ENCODE measurements at places on chromosomes 2 and 18.

DNA sequence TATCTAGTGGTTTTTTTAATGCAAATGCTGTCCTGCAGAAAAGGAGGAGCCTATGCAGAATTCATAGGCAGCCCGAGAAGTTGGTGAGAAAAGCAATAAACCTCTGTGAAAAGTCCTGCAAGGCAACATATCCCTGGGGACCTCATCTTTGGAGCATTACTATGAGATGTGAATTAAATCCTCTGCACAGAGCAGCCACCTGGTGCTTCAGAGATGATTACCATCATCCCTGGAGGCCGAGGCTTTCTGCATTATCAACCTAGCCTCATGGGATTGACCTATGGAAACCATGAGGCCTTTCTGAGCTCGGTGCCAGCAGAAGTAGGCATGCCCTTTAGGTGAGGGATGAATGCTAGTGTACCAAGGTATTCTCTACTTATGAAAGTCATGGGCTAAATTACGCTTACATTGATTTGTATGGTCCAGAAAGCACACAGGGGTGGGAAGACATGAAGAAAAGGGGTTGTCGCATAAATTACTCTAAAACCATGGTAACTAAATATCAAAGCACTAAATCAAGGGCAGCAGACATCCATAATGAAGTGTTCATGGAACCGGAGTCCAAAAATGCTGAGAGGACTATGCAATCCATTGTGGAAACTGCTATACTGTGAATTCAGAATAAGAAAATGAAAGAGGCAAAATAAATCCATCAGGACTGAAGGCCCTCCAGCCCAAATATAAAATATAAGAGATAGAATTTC lies 623.5 kb upstream of the DDX18 start:
- no peak for DNase-seq

DNA sequence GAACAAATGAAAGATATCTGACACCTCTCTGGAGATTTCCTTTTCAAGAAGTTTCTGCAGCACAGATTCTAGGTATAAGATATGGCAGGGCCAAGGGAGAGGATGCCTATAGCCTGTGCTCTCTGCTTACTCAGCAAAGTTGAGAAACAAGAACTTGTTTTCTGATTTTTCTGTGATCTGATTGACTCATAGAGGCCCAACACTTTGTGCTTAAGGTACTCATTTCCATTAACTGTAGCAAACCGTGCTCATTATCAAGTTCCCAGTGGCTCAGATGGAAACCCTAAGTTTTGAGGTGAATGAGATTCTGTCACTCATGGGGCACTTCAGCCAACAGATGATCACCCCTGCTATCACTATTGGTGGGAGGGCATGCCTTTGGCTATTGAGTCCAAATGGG lies 124.3 kb downstream of the SP100 start:
- DNase-seq: no peak

DNA sequence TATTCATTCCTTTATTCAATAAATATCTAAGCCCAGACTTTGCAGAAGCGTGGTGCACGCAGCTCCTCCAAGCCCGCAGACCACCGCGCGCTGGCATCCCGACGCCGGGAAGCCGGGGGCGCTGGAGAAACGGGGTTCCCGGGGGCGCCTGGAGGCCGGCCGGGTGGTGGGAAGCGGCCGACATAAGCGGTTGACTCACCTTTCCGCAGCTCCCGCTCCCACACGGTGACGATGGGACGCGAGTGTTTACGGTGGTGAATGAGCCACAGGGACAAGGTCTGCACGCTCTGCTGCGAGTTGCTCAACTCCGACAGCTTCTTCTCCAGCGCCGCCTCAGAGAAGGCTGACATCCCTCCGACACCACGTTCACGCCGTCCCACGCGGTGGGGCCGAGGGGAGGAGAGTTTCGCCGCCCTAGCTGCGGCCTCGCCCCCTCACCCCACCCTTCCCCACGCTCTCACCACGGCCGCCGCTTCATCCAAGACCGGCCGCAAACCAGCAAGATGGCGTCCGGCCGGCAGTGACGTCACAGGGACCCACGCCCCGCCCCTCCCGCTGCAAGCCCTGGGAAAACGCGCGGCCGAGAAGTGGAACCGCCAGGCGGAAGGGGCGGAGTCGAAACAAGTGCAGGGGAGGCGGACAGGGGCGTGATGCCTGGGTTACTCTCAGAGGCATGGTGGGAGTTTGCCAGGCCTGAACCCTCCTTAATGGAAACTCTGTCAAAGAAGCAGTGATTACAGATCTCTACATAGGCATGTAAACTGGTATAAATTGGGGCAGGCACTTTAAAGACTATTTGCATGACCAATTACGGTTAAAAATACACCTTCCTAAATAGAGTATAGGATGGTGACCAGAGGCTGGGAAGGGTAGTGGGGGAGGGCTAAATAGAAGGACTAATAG lies at the start of gene RPRD1A:
RPRD1A (minus strand) TSS at position 505 of the 903 bp plus-strand sequence; CDS start at position 350, 155 bp downstream.
- peak; percentile 96 for DNase-seq

GRCh38 chr2:12317814-12318426 lies 398.8 kb upstream of the TRIB2 start:
- DNase-seq: no peak

DNA sequence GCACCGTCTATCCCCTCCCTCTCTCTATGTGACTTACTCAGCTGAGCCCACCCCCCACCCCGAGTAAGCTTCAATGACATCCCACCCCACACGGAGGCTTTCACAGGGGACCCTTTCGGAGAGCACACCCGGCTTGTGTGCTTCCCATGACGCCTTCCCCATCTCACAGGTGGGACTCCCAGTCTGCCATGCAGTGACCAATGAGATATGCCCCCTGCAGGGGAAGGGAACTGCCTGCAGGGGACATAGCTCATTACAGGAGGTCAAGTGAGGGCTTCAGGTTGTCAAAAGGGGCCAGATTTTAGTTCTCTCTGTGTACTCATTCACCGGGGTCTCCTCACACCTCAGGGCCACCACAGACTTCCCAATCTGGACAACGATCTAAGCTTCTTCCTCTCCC lies 112.6 kb downstream of the GAREM1 start:
- no peak for DNase-seq

DNA sequence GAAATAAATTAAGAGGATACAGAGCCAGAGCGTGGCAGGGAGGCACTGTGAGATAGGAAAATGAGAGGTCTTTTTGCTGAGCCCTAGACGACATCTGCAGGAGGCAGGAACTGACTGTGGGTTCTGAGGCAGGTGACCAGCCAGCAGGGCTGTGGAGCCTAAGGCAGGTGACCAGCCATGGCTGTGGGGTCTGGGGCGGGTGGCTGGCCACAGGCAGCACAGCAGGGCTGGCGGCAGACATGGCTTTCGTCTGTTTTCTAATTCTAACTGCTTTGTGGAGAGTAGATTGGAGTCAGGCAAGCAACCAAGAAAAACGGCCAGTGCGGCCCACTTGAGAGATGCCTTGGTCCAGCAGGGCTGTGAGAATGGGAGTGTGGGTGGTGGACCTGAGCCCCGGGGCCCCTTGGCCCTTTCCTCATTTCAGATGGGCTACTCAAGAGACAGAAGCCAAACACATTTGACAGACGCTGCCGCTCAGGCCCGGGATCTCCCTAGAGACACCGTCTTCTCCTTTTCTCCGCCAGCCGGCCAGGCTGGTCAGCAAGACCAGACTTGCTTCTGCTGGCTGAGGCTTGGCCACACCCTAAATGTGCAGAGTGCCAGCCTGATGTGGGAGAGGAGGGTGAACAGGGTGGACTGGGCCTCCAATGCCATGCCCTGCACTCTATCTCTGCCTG lies 19.7 kb upstream of the GNAL start:
- DNase-seq: no peak

DNA sequence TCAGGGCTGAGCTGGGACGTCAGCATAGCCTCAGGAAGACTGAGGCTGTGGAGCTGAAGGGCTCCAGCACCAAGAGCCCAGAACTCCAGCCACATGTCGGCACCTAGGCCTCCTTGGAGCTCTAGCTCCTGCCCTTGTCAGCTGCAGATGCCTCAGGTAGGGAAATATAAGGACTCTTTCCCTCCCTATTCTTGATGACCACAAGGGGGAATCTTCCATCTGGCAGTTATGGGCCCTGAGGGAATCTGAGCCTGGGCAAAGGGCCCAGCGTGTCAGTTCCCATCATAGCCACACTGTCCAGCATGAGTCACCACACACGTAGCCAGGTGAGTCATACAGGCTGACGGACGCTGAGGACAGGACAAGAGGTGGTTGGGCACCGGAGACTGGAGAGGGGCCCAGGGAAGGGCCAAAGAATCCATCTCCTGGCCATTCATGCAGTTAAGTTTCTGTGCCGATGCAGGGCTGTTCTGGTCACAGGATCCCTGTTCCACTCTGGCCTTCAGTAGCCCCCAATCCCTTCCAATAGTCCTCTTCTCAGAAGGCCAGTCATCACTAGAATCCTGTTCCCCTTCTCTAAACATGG lies 1.8 kb downstream of the MPV17 start:
- DNase-seq: no peak

DNA sequence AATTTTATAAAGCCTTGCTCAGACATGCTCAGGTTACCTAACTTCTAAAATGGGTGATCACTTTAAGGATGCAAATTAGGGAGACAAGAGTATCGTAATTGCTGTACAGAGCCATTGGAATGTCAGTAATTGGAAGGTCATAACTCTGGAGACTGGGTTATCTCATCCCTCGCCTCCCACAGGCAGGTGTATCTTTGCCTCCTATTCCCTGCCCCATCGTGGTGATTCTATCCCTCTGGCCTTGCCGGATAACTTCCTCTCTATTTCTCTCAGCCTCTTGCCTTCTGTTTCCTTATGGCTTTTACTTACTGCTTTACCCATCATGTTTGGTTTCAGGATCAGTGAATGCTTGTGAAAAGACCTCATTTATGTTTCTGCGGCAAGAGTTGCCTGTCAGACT lies 2.5 kb downstream of the PDK1 start:
- no peak for DNase-seq

- no peak for DNase-seq
These were observed 82.1 kb downstream of the EIF2AK3 start for GRCh38 chr2:88545118-88545517.

- DNase-seq: no peak
These were observed 207.6 kb downstream of the AGAP1 start for GRCh38 chr2:235701206-235701981.

GRCh38 chr18:58117786-58118403 lies 73.9 kb downstream of the NEDD4L start:
- no peak for DNase-seq

- DNase-seq: no peak
These were observed at the start of gene FHL2 for GRCh38 chr2:105398336-105399206. Gene FHL2, minus strand, starts transcription at chr2:105399051. Its CDS starts 12,535 bp downstream, at chr2:105386516.

GRCh38 chr2:235406430-235406829 lies 87.4 kb upstream of the AGAP1 start:
- no peak for DNase-seq

DNA sequence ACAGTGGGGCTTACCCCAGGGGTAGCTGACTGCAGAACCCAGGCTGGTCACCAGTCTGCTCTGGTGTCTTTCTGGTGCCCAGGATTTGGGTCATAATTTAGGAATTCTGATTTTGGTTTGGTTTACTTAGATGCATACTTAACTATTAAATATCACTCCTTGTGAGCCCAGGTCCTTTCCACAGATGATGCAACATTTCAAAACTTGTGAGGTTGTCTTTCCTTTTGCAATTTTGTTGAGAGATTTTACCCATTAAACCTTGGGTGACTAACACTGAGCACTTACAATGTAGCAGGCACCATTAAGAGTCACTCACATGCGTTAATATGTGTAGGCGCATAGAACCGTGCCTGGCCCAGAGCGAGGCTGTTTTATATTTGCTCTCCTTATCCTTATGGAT lies 61.8 kb upstream of the RPL31 start:
- DNase-seq: no peak

DNA sequence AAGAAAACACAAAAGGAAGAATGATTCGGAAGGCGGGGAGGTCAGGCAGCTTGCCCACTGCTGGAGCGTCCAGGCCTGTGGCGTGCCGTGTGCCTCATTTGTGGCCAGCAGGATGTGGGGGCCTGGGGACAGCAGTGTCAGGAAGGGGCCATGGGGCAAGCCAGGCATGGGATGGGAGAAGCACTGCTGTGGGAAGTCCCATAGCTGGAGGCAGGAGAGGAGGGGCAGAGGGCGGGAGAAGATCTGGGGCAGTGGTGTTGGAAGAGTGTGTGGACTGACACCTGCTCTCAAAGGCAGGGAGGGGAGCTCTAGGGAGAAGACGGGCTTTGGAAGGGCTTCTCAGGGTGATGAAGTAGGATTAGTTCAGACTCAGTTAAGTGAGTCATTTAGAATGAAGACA lies 133.7 kb downstream of the ACOXL start:
- DNase-seq: no peak

DNA sequence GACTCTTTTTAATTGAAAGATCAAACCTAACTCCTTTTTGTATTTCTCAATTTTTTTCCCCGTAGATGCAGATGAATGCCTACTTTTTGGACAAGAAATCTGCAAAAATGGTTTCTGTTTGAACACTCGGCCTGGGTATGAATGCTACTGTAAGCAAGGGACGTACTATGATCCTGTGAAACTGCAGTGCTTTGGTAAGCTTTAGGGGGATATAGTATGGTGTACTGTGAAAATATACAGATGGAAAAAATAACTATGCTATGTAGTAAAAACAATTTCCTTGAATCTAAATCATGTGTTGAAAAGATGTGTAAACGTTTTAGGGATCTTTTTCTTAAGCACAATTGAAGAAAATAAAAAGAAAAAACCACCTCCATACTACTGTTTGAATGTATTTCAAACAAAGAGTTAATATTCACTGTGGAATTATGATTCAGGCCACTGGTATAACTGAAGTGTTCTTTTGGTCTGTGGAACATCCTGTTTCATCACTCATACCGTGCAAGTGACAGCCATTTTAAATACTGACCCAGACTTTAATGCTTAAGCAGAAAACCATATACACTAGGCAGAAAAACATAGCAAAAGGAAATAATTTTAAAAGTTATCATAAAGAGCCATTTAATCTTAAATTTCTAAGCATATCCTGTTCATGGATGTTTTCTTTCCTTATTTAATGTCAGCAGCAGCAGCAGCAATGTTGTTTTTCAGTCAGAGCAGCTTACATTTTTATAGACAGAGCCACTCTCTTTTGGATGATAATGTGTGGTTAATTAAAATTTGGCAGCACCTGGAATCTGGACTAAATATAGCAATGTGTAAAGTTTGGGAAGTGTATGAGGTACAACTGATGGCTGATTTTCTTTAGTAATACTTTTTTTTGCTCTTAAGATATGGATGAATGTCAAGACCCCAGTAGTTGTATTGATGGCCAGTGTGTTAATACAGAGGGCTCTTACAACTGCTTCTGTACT lies 112.8 kb upstream of the RASGRP3 start:
- DNase-seq: no peak

- no peak for DNase-seq
These were observed 814.8 kb downstream of the KCNJ3 start for GRCh38 chr2:155513248-155513647.

All from substantia nigra (tissue), 51 donors.